ENCODE measurements at places on chromosomes 2 and 18.

DNA sequence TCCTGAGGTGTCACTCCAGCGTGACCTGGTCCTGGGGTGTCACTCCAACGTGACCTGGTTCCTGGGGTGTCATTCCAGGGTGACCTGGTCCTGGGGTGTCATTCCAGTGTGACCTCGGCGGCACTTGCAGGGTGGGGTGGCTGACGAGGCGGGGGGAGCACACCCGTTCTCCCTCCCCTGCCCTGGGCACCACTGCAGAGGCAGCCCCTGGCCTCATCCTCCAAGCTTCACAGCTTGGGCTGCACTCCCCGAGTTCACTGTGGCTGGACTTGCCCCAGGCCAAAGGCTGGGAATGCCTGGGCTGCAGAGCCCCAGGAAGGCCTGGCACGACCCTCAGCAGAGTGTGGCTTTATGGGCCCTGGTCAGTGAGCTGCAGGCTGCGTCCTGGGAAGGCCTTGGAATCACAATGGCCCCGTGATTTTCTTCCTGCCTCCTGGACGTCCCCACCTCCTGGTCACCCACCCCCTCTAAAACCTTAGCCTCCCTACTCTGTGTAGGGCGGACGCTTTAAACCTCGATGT, 88.3 kb downstream of the NFATC1 start:
- no peak for DNase-seq

GRCh38 chr2:191740759-191741158, 62.8 kb downstream of the NABP1 start:
- DNase-seq, result no peak

GRCh38 chr2:219574484-219575311, 2.6 kb downstream of the INHA start:
- no peak for DNase-seq

- DNase-seq, result no peak
Observed at GRCh38 chr2:177538323-177538722, 145.8 kb downstream of the AGPS start.

GRCh38 chr2:241156971-241157441, 6.7 kb downstream of the PPP1R7 start:
- DNase-seq, result no peak

GRCh38 chr2:213723707-213724106, 439.4 kb downstream of the SPAG16 start:
- DNase-seq, result no peak

- DNase-seq, result peak; percentile 28
Observed at GRCh38 chr2:97697252-97698235, 15.8 kb upstream of the ZAP70 start.

DNA sequence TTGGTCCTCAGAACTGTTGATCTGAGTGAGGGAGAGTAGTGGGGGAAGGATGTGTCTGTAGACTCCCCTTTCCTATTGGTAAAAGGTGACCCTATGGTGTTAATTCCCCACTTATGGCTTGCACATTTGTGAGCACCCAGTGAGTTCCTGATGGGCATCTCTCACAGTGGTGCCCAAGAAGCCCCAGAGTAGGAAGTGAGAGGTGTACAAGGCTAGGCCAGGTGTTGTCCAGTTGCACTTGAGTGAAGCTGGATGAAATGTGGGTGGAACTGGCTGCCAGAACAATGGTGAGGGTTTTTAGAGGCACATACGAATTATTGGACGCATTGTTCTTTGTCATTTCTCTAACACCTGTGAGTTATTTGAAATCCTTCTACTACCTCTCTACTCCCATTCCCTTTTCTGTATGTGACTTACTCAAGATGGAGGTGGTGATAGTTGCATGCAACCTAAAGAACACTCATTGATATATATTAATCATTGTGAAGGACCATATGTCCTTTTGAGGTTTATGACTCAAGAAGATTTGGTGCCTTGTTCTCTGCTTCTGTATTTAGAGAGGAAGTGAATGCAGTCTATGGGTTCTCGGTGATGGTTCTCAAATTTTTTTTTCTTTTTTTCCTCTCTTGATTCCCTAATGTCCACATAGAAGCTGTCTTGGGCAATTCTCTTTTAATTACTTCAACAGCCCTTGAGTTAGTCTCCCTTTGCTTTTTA, 162.7 kb downstream of the FSHR start:
- DNase-seq, result no peak
